Thoracic aorta (tissue), 2 donors: ENCODE measurements at places on chromosomes 3 and 15.
A peak's percentile ranks its signal among the peaks of the same experiment; 100 is the strongest.

- no peak for DNase-seq
Measured at GRCh38 chr3:54793171-54793570, 134.7 kb downstream of the LRTM1 start.

DNA sequence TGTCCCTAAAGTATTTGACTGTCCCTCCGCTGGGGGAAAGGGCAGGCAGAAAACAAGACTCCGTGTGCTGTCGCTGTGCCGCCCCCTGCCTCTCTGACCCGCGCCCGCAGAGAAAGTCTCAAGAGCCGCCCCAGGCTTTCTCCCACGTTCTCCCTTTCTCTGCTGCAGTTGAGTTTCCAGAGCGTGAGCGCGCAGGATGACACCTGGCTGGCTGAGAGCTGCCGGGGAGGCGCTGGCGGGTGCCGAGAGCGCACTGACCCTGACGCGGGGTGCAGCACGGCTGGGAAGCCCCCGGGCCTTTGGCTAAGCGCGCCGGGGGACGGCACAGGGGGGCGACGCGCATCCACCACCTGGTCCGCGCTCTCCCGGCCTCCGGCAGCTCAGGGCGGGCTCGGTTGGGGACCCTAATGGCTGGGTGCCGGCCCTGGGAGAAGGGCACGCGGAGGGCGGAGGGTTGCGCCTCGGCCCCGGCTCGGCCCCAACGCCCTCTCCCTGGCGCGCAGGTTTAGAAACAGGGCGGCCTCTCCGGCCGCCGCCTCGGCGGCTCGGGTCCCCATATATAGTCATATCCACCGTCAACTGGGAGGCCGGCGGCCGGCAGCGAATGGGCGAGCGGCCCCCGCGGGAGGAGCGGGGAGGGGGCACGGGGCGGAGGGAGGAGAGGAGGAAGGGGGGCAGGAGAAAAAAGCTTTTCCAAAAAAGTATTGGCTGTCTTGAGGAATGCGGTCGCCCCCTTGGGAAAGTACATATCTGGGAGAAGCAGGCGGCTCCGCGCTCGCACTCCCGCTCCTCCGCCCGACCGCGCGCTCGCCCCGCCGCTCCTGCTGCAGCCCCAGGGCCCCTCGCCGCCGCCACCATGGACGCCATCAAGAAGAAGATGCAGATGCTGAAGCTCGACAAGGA lies at the start of gene TPM1:
Gene TPM1 (plus strand): TSS at position 774 of the 903 bp plus-strand sequence. CDS start 83 bp downstream, at position 857.
- DNase-seq = peak; percentile 66

GRCh38 chr15:84839714-84840113 lies 22.6 kb downstream of the ALPK3 start:
- DNase-seq = no peak

GRCh38 chr15:39149636-39150150 lies 431.2 kb upstream of the THBS1 start:
- DNase-seq = no peak

DNA sequence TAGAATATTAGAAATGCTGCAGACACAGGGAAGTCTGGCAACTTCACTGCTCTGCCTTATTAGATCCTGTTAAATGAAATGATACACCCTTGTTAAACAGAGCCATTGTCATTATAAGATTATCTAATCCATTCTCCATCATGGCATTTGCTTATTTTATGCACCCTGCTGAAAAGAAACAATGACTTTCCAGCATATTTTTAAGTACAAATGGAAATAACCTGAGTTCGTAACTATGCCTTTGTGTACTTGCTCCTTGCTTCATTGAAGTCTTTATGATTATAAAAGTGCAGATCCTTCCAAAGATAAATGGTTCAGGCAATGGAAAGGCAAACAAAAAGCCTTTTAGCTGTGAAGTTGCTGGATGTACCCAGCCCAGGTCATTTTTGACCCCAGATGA lies 195.7 kb downstream of the AGBL1 start:
- DNase-seq = no peak

DNA sequence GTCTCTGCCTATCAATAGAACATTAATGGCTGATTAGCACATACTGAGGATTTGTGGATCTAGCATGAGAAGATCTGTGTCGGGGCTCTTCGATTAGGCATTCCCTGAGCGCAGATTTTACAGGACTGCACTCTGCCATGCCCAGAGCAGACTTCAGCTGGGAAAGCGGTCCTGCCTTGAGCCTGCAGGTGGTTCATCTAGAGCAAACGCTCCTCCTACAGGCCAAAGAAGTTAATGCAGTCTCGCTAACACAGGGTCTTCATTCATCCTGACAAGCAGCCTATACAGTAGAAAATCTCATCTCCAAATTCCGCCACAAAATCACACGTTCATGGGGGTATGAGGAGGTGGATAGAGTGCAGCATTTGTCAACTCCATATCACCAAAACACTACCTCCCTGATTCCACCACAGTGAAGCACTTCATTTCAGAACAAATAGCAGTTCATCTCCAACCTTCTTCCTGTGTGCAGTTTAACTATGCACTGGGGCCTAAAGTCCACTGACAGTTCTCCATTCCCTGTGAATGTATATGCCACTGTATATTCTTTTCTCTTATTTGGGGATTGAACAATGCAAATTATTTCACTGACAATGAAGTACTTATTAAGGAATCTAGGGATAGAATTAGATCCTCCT lies 405.8 kb downstream of the IGSF11 start:
- DNase-seq = no peak

DNA sequence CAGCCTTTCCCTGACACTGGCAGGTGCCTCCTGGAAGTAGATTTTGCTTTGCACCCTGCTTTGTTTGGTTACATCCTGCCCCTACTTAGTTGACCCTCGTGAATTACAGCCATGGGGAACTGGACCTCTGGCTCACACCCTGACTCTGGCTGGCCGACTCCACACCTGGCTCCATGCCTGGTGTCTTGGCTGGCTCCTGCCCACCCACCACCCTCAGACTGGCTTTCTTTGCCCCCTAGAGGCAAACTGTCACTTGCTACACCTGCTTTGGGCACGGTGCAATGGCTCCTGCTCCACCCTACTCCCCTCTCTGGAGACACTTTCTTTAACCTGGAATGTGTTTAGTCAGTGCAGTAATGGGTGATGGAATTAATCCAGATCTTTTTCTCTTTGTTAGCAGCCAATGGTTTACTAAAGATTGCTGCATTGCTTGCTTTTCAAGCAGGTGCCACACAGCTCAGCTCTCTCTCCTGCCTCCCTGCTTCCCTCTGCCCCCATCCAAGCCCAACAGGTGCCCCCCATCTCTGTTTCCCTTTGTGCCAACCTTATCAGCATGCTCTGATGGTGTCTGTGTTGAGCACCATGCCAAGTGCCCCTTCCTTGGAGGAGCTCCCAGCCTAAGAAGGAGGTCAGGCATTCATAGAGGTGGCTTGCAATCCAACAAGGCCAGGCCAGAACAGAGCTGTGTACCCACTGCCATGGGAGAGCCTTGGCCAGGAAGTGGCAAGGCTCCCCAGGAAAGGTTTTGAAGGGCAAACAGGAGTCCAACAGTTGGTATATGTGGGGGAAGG lies 38.4 kb downstream of the RASGRF1 start:
- DNase-seq = no peak

GRCh38 chr3:31358473-31359070 lies 174.2 kb upstream of the STT3B start:
- no peak for DNase-seq

DNA sequence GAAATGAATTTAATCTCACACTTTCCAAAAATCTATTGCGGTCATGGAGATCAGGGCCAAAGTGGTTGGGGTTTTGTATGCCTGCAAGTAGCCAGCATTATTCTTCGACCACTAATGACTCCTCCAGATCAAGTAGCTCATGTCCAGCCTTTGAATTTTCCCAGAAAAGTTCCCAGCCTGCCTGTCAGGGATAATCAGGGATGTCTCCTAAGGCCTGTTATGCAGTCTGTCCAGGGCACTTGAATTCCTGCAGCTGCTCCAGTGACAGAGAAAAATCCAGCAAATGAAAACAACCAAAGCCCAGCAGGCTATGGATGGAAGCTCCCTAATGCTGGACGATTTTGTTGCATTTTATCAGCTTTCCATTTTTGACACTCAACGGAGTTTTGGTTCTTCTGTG lies 215.4 kb downstream of the ADAMTSL3 start:
- no peak for DNase-seq

DNA sequence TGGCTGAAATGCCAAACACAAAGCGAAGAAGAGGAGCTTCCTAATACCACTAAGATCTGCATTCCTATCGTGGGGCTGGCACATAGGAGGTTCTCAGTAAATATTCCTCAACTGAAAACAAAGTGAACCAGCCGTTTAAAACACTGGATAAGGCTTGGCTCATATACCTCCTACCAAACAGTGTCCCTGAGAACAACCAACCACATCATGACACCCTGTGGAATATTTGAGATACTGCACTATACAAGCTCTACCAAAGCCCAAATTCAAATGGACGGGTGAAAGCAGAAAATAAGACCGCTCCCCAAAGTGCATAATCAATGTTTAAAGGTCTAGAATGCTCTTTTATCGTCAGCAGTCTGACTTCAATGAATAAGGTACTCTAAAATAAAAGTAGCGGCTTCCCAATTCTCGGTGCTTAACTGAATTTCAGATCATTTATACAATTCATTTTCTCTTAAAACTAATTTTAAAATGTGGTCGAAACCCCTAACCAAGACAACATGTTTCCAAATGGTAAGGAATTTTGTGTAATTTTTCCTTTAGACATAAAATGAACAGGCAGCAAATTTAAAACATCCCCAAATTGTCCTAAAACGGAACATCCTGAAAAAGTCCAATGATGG lies 425.8 kb downstream of the ERC2 start:
- no peak for DNase-seq
